Right ventricle myocardium inferior (tissue), 1 donor: ENCODE measurements at places on chromosomes 13 and 19. TPM values are rescaled to one million over a fixed set of nuclear protein-coding genes. Genes with fewer than 3 reads are reported as not detected.

ZNF571 gene
- total RNA-seq: 3.8 TPM

VRK3 gene
- 22.9 TPM for total RNA-seq

FREM2 gene
- total RNA-seq: 0.03 TPM

ERF gene
- total RNA-seq: 44.4 TPM

AKT2 gene
- total RNA-seq: 114 TPM

CEACAM16 gene
- not detected for total RNA-seq

SYT3 gene
- 0.27 TPM for total RNA-seq

ZNF135 gene
- total RNA-seq: 3.7 TPM

PRKCG gene
- total RNA-seq: not detected

ZNF132 gene
- total RNA-seq: 5.1 TPM

CABP5 gene
- not detected for total RNA-seq

ZNF415 gene
- total RNA-seq: 18.6 TPM

ZNF558 gene
- total RNA-seq: 8.8 TPM

GGN gene
- not detected for total RNA-seq

PALM gene
- total RNA-seq: 34.0 TPM

SLC25A41 gene
- total RNA-seq: 0.16 TPM

SULT2B1 gene
- 0.43 TPM for total RNA-seq

ATP4B gene
- total RNA-seq: not detected
